T-helper 1 cell (primary cell): ENCODE measurements at places on chromosomes 1 and 21.

GRCh38 chr1:41712695-41713094 lies 206.0 kb downstream of the HIVEP3 start:
- no peak for DNase-seq

DNA sequence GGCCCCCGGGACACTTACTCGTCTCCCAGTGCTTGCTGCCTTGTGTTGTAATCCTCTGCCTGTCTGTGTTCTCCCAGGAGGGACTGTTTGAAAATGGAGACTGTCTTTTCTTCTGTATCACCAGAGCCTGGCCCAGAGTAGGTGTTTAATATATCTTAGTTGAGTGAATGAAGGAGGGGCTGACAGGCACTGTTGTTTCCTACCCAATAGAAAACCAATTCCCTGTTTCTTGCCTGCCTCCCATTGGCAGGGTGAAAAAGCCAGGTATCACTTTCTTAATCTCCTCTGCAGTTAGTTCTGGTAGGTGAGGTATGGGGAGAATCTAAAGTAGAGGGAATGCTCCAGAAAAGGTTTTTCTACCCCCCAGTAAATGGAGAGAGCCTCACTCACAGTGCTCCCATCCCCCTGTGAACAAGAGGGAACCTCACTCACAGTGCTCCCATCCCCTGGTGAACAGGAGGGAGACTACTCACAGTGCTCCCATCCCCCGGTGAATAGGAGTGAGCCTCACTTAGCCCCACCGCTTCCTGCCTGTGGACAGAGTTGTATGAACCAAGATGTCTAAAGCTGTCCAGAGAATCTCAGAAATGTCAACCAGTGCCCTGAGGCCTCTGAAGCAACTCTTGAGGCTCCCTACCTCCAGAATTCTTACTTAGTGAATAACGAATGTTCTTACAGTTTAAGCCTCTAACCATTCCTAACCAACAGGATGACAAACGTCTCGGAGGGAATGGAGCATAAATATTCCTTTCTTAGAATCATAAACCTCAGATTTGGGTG lies at the start of gene GJA5:
TSS of gene GJA5 (minus strand) at position 122 of the 780 bp plus-strand sequence. CDS start 1,364 bp downstream, outside the sequence.
- DNase-seq: no peak

GRCh38 chr1:200959411-200959921 lies 64.0 kb downstream of the KIF21B start:
- no peak for DNase-seq

DNA sequence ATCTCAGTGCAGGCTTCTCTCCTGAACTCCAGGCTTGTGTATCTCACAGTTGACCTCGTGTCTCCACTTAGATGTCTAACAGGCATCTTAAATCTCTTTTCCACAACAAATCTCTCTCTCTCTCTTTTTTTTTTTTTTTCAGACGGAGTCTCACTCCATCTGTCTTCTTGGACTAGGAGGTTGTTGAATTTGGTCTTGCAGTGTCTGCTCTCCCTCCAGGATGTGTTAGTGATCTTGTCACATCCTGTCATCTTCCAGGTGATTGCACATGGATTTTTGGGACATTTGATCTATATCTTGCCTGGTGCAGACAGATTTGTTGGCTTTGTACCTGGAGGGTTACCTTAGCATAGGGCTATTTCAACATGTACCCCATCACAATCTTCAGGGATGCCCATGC lies 26.5 kb upstream of the KCNA10 start:
- no peak for DNase-seq

DNA sequence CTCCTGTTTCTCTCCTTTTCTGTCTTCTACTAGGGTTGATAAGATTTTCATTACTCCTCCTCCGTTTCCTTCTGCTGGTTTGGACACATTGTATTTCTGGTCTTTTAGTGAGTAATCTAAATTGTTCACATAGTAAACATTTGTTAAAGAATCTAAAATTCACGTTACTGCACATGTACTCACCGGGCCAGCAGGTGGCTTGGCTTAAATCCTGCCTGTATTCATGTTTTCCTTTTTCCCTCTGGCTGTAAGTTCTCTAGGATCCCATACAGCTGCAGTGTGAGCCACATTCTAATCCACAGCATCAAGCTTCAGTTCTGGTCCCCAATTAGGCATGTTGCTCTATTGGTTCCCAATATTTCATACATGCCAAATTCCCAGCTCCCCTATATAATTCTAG lies 958.3 kb downstream of the ADGRL2 start:
- no peak for DNase-seq

DNA sequence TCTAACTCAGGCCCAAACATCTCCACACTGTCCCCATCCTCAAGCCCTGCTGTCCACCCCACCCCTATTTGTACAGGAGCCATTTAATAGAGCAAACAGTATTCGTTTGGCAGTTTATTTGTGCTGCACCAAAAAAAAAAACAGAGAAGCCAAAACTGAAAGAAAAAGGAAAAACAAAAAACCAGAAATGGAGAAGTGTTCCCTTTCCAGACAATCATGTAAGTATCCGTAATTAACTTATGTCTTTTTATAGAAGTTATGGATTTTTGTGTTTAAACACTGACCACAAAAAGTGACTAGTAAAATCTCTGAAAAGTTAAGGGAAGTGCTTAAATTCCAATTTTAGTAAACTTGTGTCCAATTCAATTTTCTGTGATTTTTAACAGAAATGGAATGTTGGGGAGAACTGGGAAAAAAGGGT lies 40.4 kb upstream of the ZBTB18 start:
- DNase-seq: no peak

- no peak for DNase-seq
Observed at GRCh38 chr1:198373376-198373775, 167.1 kb downstream of the ATP6V1G3 start.

- no peak for DNase-seq
Observed at GRCh38 chr1:49416758-49417157, 607.0 kb downstream of the AGBL4 start.

DNA sequence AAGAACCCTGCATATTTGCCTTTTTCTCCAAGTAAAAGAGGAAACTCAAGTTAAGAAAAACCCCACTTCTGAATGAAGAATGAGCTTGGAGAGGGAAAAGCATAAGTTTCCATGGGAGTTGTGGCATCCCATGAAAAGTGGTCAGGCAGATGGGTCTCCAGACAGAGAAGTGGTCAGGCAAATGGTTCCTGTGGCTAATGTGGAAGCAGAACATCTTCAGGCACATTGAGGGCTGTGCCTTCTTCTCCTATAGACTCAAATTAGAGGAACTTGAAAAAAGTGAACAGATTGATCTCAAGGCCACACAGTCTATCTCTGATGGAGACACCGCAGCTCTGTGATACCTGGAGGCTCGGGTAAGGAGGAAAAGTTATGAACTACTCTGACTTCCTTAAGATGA lies 55.7 kb upstream of the KIRREL1 start:
- DNase-seq: no peak

DNA sequence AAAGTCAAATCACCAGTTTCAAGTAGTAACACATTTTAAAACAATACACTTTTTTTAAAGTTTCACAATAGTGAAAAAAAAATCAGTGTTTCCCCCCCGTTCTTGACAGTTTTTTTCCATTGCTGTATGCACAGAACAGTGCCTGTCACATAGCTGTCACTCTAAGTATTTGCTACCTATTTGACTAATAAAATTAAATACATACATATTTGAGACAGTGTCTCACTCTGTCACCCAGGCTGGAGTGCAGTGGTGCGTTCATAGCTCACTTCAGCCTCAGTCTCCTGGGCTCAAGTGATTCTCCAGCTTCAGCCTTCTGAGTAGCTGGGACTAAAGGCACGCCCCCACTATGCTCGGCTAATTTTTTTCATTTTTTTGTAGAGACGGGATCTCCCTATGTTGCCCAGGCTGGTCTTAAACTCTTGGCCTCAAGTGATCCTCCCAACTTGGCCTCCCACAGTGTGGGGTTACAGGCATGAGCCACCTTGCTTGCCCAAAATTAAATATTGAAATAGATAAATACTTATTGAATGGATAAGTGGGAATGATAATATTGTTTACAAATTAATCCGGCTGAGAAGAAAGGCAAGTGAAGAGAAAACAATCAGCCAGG lies 12.6 kb upstream of the RHBG start:
- no peak for DNase-seq

DNA sequence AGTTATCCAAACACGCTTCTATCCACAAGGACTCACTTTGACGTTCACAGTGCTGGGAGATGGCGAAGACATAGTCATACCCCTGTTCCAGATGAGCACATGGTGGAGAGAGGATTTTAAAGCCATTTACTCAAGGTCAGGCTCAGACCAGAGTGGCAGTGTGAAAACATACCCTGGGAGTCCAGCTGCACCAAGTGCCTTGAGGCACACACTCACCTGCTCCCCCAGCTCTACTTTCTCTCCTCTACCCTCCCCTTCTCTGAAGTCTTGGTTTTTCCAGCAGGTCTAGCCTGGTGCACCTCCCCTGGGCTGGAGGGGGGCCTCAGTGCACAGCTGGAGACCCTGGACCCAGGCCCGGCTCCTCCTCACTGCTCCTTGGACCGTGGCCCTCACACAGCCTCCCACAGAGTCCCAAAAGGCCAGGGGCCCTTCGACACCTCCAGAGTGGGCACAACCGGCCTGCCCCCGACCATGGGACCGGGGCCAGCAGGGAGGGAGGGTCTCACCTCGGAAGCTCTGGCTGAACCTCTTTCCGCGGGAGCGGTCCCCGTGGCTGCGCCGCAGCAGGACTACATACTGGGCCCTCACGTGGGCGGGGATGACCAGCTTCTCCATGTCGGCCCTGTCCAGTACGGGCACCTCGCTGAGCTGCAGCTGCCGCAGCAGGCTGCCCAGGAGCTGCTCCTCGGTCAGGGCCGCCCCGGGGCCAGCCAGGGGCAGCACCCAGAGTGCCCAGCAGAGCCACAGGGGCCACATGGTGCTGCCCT lies 452 bp downstream of the LEFTY2 start:
- no peak for DNase-seq

GRCh38 chr1:94623560-94624148 lies 82.1 kb upstream of the F3 start:
- DNase-seq: no peak

DNA sequence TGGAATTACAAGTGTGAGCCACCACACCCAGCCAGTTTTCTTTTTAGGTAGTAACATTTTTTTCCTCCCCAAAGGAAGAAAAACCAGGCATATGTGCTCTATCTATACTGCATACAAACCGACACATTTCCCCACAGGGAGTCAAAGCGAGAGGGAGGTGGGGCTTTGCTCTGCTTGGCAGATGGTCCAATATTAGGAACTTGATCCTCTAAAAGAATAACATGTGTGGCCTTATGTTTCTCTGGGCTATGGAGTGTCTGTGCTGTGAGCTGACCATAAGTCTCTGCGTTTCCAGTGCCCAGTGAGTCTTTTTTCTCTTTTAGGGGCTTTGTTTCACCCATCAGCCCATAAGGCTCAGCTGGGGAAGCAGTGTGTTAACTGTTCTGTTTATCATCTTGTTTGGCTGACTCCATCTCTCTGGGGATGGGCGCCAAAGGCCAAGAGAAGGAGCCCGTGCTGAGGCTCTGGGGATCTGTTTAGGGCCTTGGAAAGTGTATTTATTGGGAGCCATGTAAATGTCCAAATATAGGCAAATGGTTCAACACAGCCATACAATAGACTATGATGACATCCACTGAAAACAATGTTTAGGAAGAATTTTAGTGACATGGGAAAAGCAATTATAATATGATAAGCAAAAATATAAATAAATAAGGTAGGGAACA lies 20.2 kb downstream of the LMOD1 start:
- no peak for DNase-seq

- no peak for DNase-seq
Observed at GRCh38 chr1:181398544-181398943, 84.8 kb upstream of the CACNA1E start.

DNA sequence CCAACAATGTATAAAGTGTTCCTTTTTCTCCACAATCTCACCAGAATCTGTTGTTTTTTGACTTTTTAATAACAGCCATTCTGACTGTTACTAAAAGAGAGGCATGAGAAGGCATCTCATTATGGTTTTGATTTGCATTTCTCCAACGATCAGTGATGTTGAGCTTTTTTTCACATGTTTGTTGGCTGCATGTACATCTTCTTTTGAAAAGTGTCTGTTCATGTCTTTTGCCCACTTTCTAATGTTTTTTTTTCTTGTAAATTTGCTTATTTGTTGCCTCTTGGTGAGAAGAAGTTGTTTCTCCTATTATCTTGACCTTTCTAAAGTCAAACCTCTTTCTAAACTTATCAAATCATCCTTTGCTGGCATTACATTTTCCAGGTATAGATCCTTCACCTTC lies 80.8 kb downstream of the ACBD6 start:
- no peak for DNase-seq

- no peak for DNase-seq
Observed at GRCh38 chr1:110070671-110071242, at the start of gene ALX3. ALX3 (minus strand) TSS chr1:110070672; CDS start chr1:110070612, 60 bp downstream.

DNA sequence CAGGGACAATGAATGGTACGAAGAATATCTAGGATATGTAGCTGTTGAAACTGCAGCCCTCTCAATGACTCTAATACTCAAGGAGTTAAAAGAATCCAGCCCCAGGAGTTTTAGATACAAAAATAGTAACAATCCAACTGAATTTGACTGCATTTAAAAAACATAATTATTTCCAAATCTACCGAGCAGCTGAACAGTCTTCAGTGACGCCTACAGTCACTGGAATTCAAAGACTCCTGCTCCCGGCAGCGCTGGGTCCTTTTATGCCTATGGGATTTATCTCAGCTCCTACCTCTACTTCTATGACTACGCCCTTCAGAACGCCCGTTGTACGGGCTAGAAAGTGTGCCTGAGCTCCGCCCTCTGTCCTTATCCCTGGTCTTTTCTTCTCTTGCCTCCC lies 55.7 kb downstream of the WARS2 start:
- no peak for DNase-seq

DNA sequence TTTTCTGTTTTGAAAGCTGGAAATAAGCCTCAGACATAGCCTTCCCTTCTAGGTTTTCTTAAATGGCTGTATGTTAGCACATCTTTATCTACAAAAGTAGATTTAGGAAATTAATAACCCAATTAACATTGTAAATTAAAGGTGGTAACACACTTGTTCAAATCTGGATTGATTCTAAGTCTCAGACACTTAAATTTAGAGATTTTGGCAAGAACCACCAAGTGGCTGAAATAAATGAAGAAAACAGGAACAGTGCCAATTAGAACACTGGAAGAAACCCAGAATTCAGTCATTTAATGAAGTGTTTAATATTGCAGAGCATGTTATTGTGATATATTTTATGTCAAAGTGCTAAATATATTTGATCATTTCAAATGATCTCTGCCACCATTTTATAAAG lies 628.2 kb downstream of the USP25 start:
- no peak for DNase-seq

- no peak for DNase-seq
Observed at GRCh38 chr1:13585612-13585991, 2.0 kb downstream of the PDPN start.

DNA sequence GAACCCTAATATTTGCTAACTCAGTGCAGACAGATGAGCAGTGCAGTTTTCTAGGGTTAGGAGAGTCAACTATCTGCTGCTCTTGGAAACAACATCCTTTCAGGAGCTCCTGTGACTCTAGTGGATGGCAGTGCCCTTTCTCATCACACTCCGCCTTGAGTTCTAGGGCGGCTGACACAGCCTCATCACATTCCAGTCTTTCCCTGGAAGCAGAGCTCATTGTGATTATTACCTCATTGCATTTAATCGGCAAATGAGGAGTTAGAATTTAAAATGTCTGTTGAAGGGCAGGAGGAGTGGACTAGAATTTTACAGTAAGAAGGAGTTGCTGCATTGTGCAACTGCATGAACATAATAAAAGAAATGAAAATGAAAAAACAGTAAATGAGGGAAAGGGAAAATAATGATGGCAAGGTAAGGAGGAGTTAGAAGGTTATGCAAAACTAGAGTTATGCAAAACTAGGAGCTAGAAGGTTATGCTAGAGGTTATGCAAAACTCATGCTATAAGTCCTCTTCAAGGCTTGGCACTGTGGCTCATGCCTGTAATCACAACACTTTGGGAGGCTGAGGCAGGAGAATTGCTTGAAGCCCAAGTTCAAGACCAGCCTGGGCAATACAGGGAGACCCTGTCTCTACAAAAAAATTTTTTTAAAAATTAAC lies 6.9 kb upstream of the PTGFRN start:
- no peak for DNase-seq
